ENCODE measurements at places on chromosomes 1 and 21. TPM values are rescaled to one million over a fixed set of nuclear protein-coding genes. Genes with fewer than 3 reads are reported as not detected.

Gene S100A16
- 271 TPM for total RNA-seq

Gene MAEL
- not detected for total RNA-seq

Gene KRTAP19-7
- not detected for total RNA-seq

Gene LRRC47
- 48.1 TPM for total RNA-seq

Gene KCNT2
- 1.0 TPM for total RNA-seq

Gene ZMYND12
- total RNA-seq = 0.20 TPM

Gene CFAP74
- total RNA-seq = not detected

Gene NFASC
- 6.5 TPM for total RNA-seq

Gene FAM110D
- total RNA-seq = not detected

Gene RNU1-3
- total RNA-seq = 1,455 TPM

DNA sequence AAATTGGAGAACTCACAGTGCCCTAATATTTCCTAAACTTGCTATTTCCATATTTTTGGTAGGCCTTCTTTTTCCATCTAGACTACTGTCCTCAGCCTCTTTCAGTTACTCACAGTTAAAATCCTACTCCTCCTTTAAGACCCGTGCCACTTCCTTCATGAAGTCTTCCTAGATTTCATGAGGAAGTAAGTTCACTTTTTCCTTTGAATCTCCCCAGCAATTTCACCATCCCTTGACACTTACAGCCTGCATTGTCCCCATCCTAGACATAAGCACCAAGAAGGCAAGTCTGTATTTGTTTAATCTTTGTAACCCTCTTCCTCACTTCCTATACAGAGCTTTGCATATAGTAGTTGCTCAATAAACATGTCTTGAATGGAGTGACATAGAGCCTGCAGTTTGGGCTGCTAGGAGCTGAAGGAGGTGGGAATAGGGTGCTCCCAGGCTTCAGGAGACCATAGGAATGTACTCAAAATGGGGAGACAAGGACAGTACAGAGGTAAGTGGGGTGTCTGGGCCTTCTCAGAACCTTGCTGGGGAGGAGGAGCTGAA lies 5.3 kb upstream of the GPR61 start:
- H3K36me3 ChIP-seq = no peaks in the 10 kb centered on the region
- H3K4me1 ChIP-seq = peaks cover 30% of the 10 kb centered on the region
- no peak overlapping the region for H3K27ac ChIP-seq
- H3K4me3 ChIP-seq = no peak overlapping the region
- peaks cover 7% of the 10 kb centered on the region for H3K27me3 ChIP-seq

DNA sequence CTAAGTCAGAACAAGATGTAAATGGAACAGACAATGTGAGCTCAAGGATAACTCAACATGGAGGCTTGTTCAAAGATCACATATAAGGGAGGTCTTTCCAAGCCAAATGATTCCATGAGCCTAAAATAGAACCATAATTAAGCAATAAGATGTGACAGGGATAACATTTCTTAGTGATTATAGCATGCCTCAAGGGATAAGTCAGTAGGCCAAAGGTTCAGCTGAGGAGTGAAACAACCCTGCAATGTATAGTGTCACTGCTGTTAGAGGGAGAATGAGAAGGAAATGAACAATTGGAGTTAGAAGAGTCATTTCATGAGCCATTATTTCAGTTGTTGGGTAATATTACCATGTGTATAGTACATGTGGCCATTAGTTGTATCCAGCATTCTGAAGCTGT lies 25.0 kb downstream of the GORAB start:
- peak; percentile 36 for DNase-seq
- peaks cover 67% of the 10 kb centered on the region for H3K36me3 ChIP-seq
- H3K27ac ChIP-seq = peak overlapping the region; percentile 35
- H3K4me3 ChIP-seq = no peak overlapping the region

- DNase-seq = no peak
- H3K27ac ChIP-seq = no peak overlapping the region
- H3K27me3 ChIP-seq = peaks cover 68% of the 10 kb centered on the region
- H3K4me3 ChIP-seq = peak overlapping the region; percentile 88
These were observed 11.7 kb downstream of the NR5A2 start for GRCh38 chr1:200038981-200039848.

DNA sequence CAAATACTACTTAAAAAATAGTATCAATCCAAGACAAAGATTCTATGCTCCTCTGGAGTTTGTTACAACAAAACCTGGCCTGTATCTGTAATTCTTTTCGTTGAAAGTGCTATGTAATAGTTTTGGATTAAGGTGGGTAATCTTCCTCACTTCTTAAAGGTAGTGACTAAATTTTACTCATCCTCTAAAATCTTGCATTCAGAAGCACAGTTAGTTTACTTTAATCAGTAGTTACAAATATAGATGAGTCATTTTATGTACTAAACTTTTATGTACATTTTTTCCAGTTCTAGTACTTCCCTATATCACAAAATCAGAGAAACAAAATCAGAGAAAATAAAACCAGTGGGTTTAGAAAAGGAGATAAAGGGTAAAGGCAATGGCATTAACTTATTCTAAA lies 51.3 kb downstream of the ZNHIT6 start:
- no peak overlapping the region for H3K4me3 ChIP-seq
- peaks cover 69% of the 10 kb centered on the region for H3K4me1 ChIP-seq
- H3K27me3 ChIP-seq = no peaks in the 10 kb centered on the region
- peaks cover 29% of the 10 kb centered on the region for H3K36me3 ChIP-seq
- peak overlapping the region; percentile 44 for H3K27ac ChIP-seq

- no peaks in the 10 kb centered on the region for H3K27me3 ChIP-seq
- H3K36me3 ChIP-seq = peaks cover 14% of the 10 kb centered on the region
- H3K27ac ChIP-seq = peak overlapping the region; percentile 97
- no peak for DNase-seq
- H3K4me1 ChIP-seq = peaks cover 21% of the 10 kb centered on the region
These were observed 763 bp downstream of the AUNIP start for GRCh38 chr1:25858494-25858893.

- no peaks in the 10 kb centered on the region for H3K4me1 ChIP-seq
- peaks cover 15% of the 10 kb centered on the region for H3K27me3 ChIP-seq
- DNase-seq = no peak
- H3K4me3 ChIP-seq = no peak overlapping the region
These were observed 33.0 kb downstream of the TNNT2 start for GRCh38 chr1:201344206-201345080.

- H3K36me3 ChIP-seq = no peaks in the 10 kb centered on the region
- no peak overlapping the region for H3K27ac ChIP-seq
- H3K4me1 ChIP-seq = peaks cover 6% of the 10 kb centered on the region
- DNase-seq = no peak
- no peaks in the 10 kb centered on the region for H3K27me3 ChIP-seq
- H3K4me3 ChIP-seq = peak overlapping the region; percentile 32
These were observed 975.6 kb downstream of the NCAM2 start for GRCh38 chr21:21973806-21974205.

GRCh38 chr1:197467881-197468280 lies 199.8 kb downstream of the CRB1 start:
- peak overlapping the region; percentile 0 for H3K4me3 ChIP-seq
- H3K27me3 ChIP-seq = peaks cover 3% of the 10 kb centered on the region
- DNase-seq = peak; percentile 41
- no peak overlapping the region for H3K27ac ChIP-seq

DNA sequence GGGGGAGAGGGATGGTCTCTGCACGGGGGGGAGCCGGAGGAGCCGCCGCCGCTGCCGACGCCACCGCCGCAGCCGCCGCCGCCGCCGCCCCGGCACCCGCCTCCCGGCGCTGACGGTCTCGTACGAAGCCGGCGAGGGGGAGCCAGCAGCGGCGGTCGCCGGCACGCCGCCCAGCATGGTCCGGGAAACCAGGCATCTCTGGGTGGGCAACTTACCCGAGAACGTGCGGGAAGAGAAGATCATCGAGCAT lies 311 bp downstream of the SPEN start:
- no peak for DNase-seq
- peaks cover 7% of the 10 kb centered on the region for H3K36me3 ChIP-seq
- H3K4me1 ChIP-seq = peaks cover 43% of the 10 kb centered on the region
- peak overlapping the region; percentile 91 for H3K4me3 ChIP-seq
- peaks cover 3% of the 10 kb centered on the region for H3K27me3 ChIP-seq

DNA sequence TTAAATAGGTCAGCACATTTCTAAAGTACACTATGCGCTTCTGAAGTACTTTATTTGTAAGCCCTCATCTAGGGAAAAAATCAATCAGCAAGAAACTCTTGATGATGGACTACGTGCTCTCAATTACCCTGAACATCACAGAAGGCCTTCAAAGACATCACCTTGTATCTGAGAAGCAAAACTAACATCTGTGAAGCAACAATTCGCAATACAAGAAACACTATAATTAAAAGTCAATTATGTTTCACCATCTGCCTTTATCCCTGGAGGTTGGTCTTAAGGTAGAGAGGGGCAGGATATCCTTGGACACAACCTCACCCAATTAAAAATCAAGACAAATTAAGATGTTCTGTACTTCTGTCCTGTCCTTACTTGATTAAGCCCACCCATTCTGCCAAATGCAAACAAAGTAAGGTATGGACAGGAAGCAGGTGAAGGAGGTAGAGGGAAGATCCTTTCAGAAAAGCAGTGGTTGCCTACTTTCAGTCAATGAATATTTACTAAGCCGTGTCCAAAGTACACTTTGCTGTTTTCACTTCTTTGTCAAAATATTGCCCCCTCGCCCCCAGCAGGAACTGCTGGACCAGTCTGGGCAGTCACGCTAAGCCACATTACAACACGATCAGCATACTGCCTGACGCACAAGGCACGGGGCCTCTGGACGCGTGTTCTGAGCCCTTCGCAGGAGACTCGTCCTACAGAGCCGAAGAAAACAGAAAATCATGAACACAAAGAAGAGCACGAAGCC lies 887 bp downstream of the SLC19A2 start:
- H3K4me3 ChIP-seq = peak overlapping the region; percentile 94
- peaks cover 51% of the 10 kb centered on the region for H3K4me1 ChIP-seq
- peak overlapping the region; percentile 100 for H3K27ac ChIP-seq
- peak; percentile 59 for DNase-seq
- peaks cover 2% of the 10 kb centered on the region for H3K27me3 ChIP-seq

- H3K4me3 ChIP-seq = no peak overlapping the region
- H3K27me3 ChIP-seq = no peaks in the 10 kb centered on the region
- no peak for DNase-seq
- no peaks in the 10 kb centered on the region for H3K4me1 ChIP-seq
- H3K27ac ChIP-seq = no peak overlapping the region
These were observed 382.2 kb downstream of the NTNG1 start for GRCh38 chr1:107523061-107523460.

GRCh38 chr1:246146804-246147523 lies 360.1 kb downstream of the SMYD3 start:
- no peak for DNase-seq
- peaks cover 23% of the 10 kb centered on the region for H3K4me1 ChIP-seq
- H3K27ac ChIP-seq = no peak overlapping the region
- H3K4me3 ChIP-seq = no peak overlapping the region
- peaks cover 24% of the 10 kb centered on the region for H3K36me3 ChIP-seq
- peaks cover 1% of the 10 kb centered on the region for H3K27me3 ChIP-seq

DNA sequence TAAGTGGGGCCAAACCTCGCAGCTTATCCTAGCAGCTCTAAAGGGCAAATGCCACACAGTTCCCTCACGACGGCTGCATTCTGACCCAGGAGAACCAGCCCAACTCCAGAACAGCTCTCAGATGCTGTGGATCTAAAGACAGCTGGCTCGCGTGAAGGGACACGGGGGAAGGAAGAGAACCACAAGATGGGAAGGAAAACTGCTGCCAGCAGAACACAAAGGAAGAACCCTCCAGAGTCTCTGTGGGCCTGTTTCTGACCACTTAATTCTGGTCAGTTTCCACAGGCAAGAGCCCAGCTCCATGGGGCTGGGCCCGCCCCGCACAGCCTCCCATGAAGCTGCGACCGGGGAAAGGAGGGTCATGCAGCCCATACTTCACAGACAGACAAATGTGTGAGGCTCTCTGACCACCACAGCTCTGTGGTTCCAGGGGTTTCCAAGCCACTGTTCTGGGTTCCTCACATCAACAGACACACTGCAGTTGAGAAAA lies 61.1 kb downstream of the SLC45A1 start:
- no peak for DNase-seq
- H3K36me3 ChIP-seq = peaks cover 9% of the 10 kb centered on the region
- H3K27ac ChIP-seq = peak overlapping the region; percentile 38
- H3K4me3 ChIP-seq = no peak overlapping the region
- H3K4me1 ChIP-seq = peaks cover 39% of the 10 kb centered on the region

DNA sequence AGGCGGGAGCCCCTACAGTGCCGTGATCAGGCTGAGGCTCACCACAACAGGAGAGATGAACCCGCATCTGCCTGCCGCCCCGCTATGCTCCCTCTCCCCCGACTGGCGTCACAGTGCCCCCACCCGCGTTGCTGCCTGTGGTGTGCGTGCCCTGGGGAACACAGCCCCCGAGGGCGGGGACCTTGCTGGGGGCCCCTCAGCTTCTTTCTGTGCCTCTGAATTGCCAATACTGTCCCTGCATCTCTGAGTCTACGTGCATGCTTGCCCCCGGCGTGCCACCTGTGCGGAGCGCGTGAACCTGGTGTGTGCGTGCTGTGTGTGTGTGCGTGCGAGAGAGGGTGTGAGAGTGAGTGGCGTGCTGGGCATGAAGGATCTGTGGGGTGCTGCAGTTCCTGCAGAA lies 10.3 kb downstream of the PARS2 start:
- no peak overlapping the region for H3K4me3 ChIP-seq
- H3K27ac ChIP-seq = no peak overlapping the region
- no peak for DNase-seq
- H3K36me3 ChIP-seq = no peaks in the 10 kb centered on the region

GRCh38 chr1:102572637-102573036 lies 535.7 kb downstream of the COL11A1 start:
- H3K27me3 ChIP-seq = no peaks in the 10 kb centered on the region
- no peaks in the 10 kb centered on the region for H3K36me3 ChIP-seq
- peaks cover 26% of the 10 kb centered on the region for H3K4me1 ChIP-seq
- H3K27ac ChIP-seq = no peak overlapping the region
- DNase-seq = peak; percentile 18

DNA sequence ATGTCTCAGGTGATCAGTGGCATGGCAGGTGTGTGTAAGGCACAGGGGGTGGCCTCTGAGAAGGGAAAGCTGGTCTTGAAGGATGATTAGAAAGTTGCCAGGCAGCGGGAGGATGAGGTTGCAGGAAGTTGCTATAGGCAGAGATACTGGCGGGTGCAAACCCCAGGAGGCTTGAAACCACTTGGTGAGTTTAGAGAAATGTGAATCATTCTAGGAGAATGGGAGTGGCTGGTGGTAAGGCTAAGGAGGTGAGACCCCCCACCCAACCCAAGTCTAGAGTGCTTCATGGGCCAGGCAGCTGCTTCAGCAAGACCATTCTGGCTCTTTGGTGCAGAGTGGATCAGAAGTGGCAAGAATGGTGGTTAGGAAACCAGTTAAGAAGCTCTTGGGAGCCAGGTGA lies 9.0 kb downstream of the SH2D2A start:
- no peak overlapping the region for H3K27ac ChIP-seq
- peaks cover 17% of the 10 kb centered on the region for H3K4me1 ChIP-seq
- H3K36me3 ChIP-seq = no peaks in the 10 kb centered on the region
- no peak for DNase-seq
- no peak overlapping the region for H3K4me3 ChIP-seq

DNA sequence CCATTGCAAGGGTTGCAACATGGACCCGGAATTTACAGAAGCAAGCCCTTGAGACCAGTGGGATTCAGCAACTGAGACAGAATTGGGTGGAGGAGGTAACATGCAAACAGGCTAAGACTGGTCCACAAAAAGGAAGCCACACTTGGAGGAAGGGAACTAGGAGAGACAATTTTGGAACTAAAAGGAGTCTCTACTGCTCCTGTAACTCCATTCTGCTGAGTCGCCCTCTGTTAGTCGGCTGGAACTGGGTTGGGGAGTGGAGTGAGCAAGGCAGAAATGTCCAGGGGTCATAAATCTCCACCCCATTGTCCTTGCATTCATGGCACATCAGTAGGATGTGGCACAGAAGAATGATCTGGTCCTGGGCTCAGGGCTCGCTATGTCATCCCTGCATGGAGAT lies 5.1 kb downstream of the LAMB3 start:
- H3K36me3 ChIP-seq = no peaks in the 10 kb centered on the region
- peak overlapping the region; percentile 30 for H3K4me3 ChIP-seq
- peak overlapping the region; percentile 65 for H3K27ac ChIP-seq
- peaks cover 78% of the 10 kb centered on the region for H3K4me1 ChIP-seq
- peaks cover 2% of the 10 kb centered on the region for H3K27me3 ChIP-seq

All from HFFc6 (cell line).